SJCRH30 (cell line): ENCODE measurements at places on chromosomes 7 and 10. TPM values are rescaled to one million over a fixed set of nuclear protein-coding genes. Genes with fewer than 3 reads are reported as not detected.

- no peak overlapping the region for H3K4me3 ChIP-seq
- no peak overlapping the region for H3K27ac ChIP-seq
- H3K36me3 ChIP-seq: no peaks in the 10 kb centered on the region
- DNase-seq: no peak
- H3K4me1 ChIP-seq: no peaks in the 10 kb centered on the region
- H3K27me3 ChIP-seq: no peaks in the 10 kb centered on the region
These were observed 503.4 kb downstream of the PLXNA4 start for GRCh38 chr7:132072873-132073272.

- H3K27ac ChIP-seq: no peak overlapping the region
- H3K4me3 ChIP-seq: no peak overlapping the region
- H3K36me3 ChIP-seq: no peaks in the 10 kb centered on the region
- no peaks in the 10 kb centered on the region for H3K4me1 ChIP-seq
- no peak for DNase-seq
- no peaks in the 10 kb centered on the region for H3K27me3 ChIP-seq
These were observed 25.6 kb upstream of the GRID1 start for GRCh38 chr10:86391986-86392722.

DNA sequence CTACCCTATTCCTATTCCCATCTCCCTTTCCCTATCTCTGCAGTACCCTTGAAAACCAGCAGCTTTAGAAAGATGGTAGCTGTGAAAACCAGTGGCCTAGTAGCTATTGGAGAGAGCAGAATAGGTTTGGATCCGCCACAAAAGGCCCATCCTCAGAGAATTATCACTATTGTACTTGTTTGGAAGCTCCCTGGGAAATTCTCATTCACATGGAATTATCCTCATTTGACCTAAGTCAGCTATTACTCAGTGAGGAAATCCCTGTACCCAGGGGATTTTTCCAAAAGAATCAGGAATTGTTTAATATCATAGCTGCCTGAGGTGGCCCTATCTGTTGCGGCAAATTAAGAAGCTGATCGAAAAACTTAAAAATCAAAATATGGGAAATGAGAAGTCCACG, 51.6 kb downstream of the DGKI start:
- no peak overlapping the region for H3K27ac ChIP-seq
- no peaks in the 10 kb centered on the region for H3K4me1 ChIP-seq
- no peak for DNase-seq
- no peaks in the 10 kb centered on the region for H3K27me3 ChIP-seq
- no peaks in the 10 kb centered on the region for H3K36me3 ChIP-seq

GRCh38 chr7:82154728-82155127, 288.8 kb downstream of the CACNA2D1 start:
- H3K27me3 ChIP-seq: no peaks in the 10 kb centered on the region
- H3K4me3 ChIP-seq: no peak overlapping the region
- DNase-seq: no peak

The FAM13C gene
- total RNA-seq: 0.91 and 1.1 TPM in 2 replicates

The LIPK gene
- not detected in 2 replicates for total RNA-seq
